CD4-positive, alpha-beta T cell treated with Interleukin-21 for 1 hour (primary cell): ENCODE measurements at places on chromosomes 1 and 21.

DNA sequence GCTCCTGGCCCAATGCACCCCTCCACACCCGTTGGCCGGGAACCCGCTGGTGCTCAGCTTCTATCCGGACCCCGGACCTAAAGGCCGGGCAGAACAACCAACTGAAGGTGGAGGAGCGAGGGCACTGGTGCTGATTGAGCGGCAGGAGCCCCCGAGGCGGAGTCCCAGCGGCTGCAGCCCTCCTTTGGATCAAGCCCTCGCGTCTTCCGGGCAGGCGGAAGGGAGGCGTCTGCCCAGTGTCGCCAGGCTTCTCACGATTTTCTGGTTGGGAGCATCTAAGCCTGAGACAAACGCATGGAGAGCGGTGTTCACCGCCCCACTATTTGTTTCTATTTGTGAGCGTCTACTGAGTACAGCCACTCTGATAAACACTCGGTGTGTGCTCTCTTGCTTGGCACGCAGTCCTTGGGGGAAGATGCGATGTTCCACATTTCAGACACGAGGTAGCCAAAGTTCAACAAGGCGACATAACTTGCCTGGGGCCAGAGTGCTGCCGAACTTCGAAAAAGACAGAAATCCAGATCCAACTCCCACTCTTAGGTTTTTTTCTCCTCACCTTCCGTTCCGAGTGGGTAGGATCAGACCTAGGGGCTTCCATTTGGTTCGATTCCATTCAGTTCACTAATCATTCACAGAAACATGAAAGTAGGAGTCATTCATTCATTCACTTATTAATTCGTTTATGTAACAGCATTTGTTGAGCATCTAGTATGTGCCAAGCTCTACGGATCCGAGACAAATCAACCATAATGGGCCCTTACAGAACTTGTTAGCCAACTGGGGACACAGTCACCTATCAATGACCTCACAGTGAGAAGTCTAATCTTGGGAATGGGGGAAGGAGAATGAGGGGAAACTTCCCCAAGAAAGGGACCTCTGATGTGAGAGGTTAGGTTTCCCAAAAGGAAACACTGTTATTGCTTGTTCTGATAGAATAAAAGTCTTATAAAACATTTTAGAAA lies 4.9 kb upstream of the DMRTA2 start:
- DNase-seq: no peak

- DNase-seq: no peak
Measured at GRCh38 chr1:230857822-230858221, 10.5 kb downstream of the C1orf198 start.

- DNase-seq: no peak
Measured at GRCh38 chr1:205701420-205701819, 21.1 kb upstream of the SLC45A3 start.

GRCh38 chr21:22374218-22374969 lies 1376.2 kb downstream of the NCAM2 start:
- no peak for DNase-seq

DNA sequence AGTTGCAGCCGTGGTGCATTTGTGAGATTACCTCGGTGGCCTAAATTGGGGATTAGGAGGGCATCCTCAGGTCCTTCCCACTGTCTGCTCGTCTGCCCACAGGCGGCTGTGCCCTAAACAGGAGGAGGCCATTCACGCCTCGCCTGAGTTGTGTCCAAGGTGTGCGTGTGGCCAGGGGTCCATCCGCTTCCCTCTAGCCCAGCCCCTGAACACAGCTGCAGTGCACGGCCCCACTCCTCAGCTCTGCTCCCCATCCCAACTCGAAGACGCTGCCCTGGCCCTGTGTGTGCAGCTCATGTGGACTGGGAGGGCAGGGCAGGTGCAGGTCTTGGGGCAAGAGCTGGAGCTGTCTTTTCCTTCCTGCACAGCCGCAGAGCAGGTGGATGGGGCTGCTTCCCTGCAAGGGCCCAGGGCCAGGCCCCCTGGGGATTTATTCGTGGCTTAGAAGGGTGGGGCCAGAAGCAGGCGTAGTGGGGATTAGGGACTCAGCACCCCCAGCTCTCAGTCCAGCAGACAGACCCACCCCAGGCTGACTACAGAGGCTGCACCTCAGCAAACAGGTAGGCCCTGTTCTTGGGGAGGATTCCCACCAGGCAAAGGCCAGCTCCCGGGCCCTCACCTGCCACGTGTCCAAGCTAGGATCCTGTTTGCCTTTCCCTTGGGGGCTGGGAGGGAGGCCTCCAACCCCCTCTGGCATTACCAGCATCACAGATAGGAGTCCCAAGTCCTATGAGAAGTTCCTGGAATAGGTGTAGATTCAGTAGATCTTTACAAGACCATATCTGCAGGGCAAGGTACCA lies 4.3 kb downstream of the GUK1 start:
- DNase-seq: no peak

DNA sequence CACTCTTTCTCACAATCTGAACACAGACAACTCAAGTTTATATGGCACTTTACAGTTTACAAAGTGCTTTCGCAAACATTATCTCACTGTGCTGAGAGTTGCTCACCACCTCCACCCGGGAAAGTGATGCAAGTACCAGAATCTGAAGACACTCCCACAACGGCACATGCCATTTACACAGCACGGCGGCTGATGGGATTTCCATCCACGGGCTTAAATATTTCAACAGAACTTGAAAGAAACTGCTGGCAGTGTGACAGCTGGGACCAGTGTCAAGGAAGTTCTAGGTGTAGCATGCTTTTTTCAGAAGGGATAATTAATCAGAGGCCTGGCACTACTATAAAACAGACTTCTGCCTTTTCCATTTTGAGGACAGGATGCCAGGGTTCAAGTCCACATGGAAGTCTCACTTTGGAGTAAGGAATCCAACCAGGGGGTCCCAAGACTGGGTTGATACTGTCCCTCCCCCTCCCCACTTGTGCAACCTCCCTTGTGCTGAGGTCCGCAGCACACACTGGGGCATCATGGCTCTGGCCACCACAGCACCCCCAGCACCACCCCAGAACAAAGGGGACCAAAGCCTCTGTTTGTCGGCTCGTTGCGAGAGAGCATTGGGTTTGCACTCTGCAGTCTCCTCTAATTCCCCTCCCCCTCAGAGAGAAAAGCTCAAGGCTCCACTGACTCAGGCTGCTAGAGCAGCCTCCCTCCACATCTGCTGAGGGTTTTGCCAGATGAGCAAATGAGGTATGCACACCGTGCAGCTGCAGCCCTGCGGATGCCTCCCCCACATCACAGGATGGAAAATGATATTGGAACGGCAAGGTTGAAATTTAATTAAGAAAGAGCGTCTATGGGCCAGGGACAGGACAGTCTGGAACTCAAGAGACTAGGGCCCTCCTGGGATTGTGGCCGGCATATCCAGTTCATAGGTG lies 154.9 kb downstream of the TGFBR3 start:
- peak; percentile 23 for DNase-seq

DNA sequence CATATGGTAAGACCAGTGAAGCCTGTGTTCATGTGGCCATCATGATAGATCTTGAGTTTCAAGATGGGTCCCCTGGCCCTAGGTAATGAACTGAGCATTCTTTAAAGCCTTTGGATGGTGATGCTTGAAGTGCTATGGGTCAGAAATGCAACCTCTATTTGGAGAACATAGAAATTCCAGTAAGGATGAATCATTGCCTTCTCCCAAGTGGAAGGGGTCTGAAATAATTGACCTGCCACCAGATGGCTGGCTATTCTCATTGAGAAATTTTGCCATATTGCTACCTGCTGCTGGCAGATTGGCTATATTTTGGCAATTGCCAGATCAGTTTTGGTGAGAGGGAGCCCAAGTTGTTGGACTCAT lies 739 bp upstream of the IFI6 start:
- no peak for DNase-seq

DNA sequence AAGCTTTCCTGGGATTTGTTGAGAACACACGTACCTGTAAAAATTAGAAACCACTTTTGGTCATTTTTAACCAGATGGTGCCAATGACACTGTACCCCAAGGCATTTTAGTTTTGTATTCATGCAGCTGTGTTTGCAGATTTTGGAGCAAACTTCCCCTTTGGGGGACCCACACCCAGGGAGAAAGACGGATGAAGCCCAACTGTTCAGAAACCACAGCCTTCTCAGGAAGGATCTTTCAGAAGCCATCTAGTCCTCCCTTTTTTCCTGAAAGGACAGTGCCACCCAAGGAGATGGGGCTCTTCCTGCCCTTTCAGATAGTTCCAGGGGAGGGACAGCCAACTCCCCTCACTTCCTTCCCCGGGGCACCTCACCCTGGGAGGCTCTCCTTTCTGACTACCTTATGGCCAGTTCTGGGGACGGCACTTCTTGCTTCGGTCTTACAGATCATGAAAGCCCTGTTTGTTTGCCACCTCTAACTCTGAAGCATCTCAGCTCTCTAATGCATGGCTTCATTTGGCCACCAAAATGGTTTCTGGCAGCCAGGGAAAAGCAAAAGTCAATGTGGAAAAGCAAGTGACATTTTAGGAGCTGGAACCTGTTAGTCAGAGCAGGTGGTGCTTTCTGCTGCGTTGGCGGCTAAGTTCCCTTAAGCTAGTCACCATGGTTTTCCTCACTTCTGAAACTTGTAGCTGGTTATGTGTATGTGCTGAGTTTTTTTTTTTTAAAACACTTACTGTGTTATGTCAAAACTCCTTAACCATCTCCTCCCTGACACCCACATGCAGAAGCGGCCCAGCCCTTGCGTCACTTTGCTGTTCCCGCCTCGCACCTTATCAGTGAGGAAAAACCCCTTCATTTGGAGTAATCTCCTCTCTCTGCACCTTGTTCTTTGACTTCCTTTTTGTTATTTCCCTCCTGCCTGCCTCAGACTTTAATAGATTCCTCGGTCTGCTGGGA lies 10.1 kb downstream of the TMCC2 start:
- no peak for DNase-seq

DNA sequence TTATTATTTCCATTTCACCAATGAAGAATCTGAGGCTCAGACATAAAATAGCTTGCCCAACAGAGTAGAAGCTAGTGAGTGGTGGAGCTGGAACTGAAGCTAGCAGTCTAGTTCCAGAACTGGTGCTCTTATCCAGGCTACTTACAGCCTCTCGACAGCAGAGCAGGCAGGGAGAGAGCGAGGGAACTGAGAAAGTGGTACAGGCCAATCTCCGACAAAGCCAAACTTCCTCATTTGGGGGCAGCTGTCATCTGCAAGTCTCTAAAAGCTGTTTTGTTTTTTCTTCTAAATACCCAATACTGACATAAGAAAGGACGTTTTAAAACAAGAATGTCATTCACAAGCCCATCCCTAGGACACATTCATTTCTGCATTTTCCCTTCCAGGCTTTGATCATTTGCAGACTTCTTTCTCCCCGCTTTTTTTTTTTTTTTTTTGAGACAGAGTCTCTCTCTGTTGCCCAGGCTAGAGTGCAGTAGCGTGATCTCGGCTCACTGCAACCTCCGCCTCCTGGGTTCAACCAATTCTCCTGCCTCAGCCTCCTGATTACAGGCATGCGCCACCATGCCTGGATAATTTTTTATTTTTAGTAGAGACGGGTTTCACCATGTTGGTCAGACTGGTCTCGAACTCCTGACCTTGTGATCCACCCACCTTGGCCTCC lies 20.0 kb downstream of the YIPF1 start:
- no peak for DNase-seq

DNA sequence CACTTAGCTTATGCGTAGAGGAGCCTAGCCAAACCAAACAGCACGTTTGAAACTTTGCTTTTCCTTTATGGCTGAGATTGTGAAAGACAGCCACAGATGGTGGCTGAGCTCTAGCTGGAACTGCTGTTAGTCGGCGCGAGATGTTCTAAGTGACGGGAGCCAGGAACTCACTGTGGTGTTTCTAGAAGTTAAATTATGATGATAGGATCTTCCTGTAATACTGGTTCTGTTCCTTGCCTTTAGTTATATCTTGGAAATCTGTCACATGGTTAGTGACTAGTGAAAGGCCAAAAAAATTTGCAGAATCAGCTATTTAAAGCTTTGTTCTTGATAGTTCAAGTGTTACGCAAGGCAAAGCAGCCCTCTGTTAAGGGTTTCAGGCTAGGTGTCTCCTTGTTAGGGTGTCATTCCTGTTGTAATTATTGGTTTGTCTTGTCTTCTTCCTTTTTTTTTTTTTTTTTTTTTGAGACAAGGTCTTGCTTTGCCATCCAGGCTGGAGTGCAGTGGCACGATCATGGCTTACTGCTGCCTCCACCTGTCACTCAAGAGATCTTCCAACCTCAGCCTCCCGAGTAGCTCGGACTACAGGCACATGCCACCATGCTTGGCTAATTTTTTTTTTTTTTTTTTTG lies 22.6 kb downstream of the AK4 start:
- no peak for DNase-seq

DNA sequence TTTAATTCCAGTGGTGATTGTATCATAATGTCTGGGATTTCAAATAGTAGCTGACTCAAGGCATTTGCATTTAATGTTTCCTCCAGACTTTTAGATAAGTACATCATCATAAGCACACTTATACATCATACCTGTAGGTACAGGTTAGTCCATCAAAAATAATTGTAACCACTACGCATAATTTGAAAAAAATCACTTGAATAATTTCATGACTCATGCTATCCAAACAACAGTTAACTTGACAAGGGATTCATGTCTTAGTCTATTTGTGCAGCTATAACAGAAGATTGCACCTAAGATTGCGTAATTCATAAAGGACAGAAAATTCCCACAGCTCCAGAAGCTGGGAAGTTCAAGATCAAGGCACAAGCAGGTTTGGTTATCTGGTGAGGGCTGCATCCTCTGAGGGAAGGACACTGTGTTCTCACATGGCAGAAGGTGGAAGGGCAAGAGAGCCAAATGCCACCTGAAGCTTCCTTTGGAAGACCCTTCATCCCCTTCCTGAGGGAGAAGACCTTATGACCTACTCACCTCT lies 801.7 kb upstream of the BRINP3 start:
- DNase-seq: no peak

DNA sequence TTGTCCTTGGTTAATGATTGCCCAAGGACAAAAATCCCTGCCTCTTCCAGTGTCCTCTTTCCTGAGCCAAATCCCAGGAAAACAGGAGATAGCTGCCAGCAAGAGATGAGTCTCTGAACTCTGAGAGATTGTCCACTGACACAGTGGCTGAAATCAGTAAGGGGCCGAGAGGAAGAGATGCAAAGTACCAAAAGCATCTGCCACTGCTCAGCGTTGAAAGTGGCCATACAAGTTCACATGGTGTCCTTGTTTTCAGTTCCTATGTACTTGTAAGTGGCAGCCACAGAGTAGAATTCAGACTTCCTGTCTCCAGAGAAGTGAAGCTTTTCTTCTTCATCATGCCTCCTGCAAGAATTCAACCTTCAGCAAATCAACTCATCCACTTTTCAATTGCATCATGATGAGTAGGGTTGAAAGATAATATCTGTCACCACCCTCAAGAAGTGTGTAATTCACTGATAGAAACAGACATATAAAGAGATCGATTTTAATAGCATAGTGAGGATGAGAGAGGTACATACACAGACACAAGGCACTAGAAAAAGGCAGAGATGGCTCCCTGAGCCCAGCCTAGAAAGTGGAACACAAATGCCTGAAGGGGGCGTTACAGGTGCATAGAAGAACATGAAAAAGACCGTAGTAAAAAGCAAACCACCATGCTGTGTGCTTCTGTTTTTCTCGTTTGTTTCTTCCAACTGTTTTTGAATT lies 185.8 kb downstream of the MRPL39 start:
- DNase-seq: peak; percentile 78
